Astrocyte (in vitro differentiated cells and primary cell): ENCODE measurements at places on chromosomes 6 and 20. TPM values are rescaled to one million over a fixed set of nuclear protein-coding genes. Genes with fewer than 3 reads are reported as not detected.
A peak's percentile ranks its signal among the peaks of the same experiment; 100 is the strongest.

- H3K36me3 ChIP-seq = no peaks in the 10 kb centered on the region
- H3K27me3 ChIP-seq = no peaks in the 10 kb centered on the region
- H3K27ac ChIP-seq = no peak overlapping the region
- H3K4me1 ChIP-seq = peaks cover 5% of the 10 kb centered on the region
- DNase-seq = peak; percentile 79
Observed at GRCh38 chr6:33375143-33375671, 16.4 kb upstream of the KIFC1 start.

GRCh38 chr6:1524040-1524480, 85.7 kb upstream of the FOXC1 start:
- peak overlapping the region; percentile 13 for H3K4me3 ChIP-seq
- no peaks in the 10 kb centered on the region for H3K36me3 ChIP-seq
- DNase-seq = peak; percentile 20
- H3K4me1 ChIP-seq = peaks cover 8% of the 10 kb centered on the region

DNA sequence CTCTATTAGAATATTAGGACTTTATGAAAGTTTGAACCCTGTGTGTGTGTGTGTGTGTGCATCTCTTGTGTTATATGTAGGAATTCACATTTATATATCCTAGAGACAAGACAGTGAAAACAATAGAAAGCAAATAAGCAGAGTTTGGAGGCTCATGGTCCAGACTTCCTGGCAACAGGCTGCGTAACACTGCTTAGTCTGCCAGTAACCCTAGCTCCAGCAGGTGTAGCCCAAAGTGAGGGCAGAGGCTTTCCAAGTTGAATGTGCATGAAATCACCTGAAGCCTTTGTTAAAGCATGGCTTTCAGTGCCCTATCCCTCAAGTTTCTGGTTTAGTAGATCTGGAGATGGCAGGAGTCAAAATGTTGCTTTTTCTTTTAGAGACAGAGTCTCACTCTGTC, 569.9 kb downstream of the KIF16B start:
- H3K27me3 ChIP-seq = no peaks in the 10 kb centered on the region
- no peaks in the 10 kb centered on the region for H3K4me1 ChIP-seq
- no peak overlapping the region for H3K4me3 ChIP-seq
- H3K36me3 ChIP-seq = no peaks in the 10 kb centered on the region

- H3K36me3 ChIP-seq = no peaks in the 10 kb centered on the region
- no peaks in the 10 kb centered on the region for H3K4me1 ChIP-seq
- H3K27ac ChIP-seq = no peak overlapping the region
- no peaks in the 10 kb centered on the region for H3K27me3 ChIP-seq
- H3K4me3 ChIP-seq = no peak overlapping the region
- DNase-seq = no peak
Observed at GRCh38 chr6:135701426-135701825, 150.1 kb upstream of the PDE7B start.

DNA sequence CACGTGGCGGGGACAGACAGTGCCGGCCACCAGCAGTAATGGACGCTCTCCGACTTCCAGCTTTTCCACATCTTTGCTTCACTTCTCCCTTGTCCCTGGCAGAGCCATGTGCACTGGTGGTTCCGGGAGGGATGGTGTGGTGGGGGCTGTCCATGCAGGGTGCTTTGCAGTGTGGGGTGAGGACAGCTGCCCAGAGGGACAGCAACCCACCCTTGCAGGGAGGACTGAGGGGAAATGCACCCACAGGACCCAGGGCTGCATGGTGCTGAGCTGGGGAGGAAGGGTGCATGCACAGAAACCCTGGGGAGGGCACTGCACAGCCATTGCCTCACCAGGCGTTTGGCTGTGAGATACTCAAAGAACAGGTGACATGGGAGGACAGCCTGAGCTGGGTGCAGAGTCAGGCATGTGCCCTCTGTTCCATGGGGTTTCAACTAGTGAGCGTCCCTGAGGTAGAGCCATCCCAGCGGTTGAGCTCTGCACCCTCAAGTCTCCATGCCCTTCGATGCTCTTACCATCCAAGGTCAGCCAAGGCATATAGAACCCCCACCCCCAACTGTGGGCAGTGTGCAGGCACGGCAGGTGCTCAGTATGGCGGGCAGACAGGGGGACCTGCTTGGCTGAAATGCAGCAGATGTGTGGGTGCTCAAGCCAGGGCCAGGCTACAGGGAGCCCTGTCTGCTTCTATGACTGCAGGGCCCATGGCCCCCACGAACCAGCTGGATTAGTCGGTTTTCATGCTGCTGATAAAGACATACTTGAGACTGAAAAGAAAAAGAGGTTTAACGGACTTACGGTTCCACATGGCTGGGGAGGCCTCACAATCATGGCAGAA, 239.7 kb downstream of the TTLL2 start:
- H3K36me3 ChIP-seq = no peaks in the 10 kb centered on the region
- H3K27me3 ChIP-seq = no peaks in the 10 kb centered on the region
- H3K4me3 ChIP-seq = no peak overlapping the region
- H3K4me1 ChIP-seq = no peaks in the 10 kb centered on the region
- no peak overlapping the region for H3K27ac ChIP-seq

DNA sequence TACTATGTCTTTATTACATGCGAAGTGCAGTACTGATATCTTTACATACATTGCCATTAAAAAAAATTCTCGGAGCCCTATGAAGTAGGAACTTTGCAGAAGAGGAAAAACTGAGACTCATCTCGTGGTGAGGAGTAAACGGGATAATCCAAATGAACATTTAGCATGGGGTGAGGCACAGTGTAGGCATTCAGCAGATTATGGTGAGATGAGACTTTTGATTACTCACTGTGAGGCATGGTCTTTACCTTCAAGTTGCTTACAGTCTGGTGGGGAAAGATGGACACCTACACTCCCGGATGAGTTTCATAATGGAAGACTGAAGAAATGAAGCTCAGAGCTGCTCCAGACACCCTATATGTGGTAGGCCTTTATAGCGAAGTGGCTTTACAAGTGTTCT, 1.4 kb downstream of the RPRD1B start:
- DNase-seq = peak; percentile 5
- H3K36me3 ChIP-seq = peaks cover 3% of the 10 kb centered on the region
- peak overlapping the region; percentile 88 for H3K4me3 ChIP-seq
- H3K27ac ChIP-seq = no peak overlapping the region

Gene RBM24
- 18.2 and 22.7 TPM in 2 replicates for total RNA-seq

Gene PAK5
- 0.16 and 0.19 TPM in 2 replicates for total RNA-seq

Gene DEFB113
- not detected in 2 replicates for total RNA-seq
